GM23248 (cell line): ENCODE measurements at places on chromosomes 5 and 9. TPM values are rescaled to one million over a fixed set of nuclear protein-coding genes. Genes with fewer than 3 reads are reported as not detected.

The GRM6 gene
- not detected in 2 replicates for total RNA-seq

The FSD1L gene
- 1.3 and 2.7 TPM in 2 replicates for total RNA-seq

The FABP6 gene
- total RNA-seq = not detected in 2 replicates

The KIF12 gene
- not detected in 2 replicates for total RNA-seq

The SLC2A6 gene
- 10.1 and 12.0 TPM in 2 replicates for total RNA-seq

The GABRA1 gene
- not detected in 2 replicates for total RNA-seq

The ADAMTS2 gene
- total RNA-seq = 132 and 141 TPM in 2 replicates

The HTR4 gene
- total RNA-seq = not detected in 2 replicates

DNA sequence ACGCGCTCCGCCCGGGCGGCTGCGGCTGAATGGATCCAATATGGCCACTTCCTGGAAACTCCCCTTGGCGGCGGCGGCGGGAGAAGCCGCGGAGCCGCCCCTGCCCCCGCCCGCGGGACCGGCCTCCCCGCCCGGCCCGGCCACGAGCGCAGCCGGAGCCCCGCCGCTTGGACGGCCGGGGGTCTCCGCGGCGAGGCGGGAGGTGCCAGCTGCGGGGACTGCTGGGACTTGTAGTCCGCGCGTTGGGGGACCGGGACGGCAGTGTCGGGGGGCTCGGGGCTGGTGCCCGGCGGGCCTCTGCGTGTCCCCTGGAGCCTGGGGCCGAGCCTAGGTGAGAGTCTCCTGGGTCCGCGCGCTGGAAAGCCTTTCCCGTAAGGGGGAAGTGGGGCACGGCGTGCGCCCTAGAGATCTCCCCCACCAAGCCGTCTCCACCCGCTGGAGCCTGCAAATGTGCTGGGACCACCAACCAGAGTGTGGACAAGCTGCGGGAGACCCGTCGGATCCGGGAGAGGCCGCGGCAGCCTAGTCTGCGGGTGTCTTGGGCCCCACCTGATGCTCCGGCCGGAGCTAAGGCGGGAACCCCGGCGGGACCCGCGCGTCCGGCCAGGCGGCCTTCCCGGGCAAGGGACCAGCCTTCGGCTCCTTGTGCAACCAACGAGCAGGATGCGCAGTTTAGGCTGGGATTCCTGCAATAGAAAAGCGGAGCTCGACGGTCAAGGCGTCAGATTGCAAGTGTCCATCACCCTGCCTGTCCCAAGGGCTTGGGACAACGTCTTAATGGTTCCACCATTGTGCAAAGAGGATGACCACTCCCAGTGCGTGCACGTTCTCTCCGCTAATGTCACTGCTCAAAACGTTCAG lies at the start of gene SEPTIN8:
Gene SEPTIN8 (minus strand): TSS at position 31 of the 861 bp plus-strand sequence. CDS start 102 bp downstream, outside the sequence.
- DNase-seq = peak; percentile 76

DNA sequence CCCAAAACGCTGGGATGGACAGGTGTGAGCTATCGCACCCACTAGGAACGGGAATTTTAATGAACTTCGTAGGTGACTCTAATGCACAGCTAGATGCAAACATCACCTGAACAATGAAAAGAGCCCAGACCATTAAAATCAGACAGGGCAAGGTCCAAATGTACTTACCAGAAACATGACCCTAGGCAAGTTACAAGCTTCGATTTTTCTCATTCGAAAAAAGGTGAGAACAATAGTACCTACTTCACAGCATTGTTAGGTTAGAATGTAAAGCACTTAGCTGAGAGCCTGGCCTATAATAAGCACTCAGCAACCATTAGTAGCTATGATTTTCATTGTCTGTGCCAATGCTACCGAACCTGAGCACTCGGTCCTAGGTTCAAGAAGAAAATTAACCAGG lies 5.8 kb upstream of the KLHL3 start:
- no peak for DNase-seq

DNA sequence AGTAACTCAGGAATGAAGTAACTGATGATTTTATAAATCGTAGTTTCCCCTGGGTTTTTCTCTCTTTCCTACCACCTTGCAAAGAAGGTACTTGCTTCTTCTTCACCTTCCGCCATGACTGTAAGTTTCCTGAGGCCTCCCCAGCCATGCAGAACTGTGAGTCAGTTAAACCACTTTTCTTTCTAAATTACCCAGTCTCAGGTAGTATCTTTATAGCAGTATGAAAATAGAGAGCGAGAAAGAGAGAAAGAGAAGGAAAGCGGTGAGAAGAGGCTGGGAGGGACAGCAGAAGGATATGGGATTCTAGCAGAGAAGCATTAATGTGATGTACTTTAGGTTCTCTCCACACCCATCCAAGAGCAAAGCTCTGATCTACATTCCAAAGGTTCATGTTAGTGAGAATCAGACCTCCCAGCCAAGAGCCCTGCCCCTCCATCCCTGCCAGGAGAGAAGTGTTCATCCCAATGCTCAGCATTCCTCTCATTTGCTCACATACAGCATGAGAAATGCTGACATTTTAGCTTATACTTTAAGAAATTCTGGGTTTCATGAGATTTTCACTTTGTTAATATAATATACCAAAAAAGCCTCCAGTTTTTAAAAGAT lies 185.0 kb upstream of the PTGER4 start:
- peak; percentile 9 for DNase-seq

DNA sequence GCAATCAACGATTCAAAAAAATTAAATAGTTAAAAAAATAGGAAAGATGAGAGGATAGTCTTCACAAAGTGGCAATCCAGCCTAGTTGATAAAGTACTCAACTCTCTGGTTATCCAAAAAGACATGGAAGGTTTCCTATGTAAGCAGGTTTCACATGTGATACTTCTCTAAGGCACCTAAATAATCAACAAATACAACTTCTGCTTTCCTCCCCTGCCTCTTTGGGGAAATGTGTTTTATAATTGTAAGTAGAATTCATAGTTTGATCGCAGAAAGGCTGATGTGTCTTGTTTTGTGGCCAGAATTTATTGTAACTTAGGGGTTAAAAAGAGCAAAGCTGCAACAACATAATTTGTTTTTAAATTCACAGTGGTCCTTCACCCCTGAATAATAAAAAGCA lies 855.5 kb upstream of the DMAC1 start:
- DNase-seq = no peak

GRCh38 chr5:179798771-179799643 lies 5.2 kb downstream of the LTC4S start:
- DNase-seq = no peak

DNA sequence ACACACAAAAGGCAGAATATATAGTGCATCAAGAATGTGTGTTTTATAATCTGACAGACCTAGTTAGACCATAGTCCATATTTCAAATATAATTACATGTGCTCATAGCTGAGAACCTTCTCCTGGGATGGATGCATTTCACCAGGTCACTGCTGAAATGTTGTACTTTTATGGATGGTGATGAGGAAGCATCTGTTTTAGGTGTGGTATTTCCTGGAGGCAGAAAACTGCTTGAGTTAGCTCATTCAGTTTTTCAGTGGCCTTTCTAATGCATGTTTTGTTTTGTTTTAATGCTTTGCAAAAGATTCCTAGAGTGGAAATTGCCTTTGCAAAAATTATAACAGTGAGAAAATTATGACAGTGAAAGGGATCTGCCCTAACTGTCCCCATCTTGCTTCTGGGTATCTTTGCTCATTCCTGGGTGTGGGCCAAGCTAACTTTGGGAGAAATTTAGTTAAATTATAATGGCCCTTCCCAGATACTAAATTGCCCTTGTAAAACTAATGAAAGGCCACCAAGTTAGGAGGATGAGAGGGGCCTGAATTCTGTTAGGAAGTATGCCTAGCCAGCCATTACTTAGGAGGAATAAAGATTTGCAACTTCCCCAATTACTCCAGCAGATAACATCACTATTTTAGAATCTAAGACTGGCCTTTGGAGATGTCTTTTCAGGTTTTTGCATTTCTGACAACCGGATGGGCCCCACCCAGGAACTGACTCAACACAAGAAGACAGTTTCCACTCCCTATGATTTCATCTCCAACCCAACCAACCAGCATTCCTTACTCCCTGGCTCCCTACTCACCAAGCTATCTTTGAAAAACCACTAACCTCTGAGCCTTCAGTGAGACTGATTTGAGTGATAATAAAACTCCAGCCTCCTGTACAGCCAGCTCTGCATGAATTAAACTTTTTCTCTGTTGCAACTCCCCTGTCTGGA lies 7.0 kb upstream of the IL12B start:
- DNase-seq = peak; percentile 84

DNA sequence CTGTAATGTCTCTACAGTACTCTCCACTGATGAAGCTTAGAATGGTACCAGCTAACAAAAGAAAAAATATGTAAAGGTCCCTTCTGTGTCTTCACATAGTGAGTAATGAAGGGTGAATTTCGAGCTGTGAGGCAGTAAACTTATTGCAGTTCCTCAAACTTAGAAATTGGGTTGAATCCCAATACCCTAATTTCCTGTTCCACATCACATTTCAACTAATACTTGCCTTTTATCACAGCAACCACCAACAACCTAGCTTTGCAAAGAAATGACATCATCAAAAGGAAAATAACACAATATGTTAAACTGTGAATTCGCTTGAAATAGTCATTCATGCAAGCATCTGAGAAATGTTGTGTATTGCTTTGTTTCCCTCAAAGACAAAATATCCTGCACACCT lies 9.4 kb upstream of the TNFAIP8 start:
- no peak for DNase-seq

DNA sequence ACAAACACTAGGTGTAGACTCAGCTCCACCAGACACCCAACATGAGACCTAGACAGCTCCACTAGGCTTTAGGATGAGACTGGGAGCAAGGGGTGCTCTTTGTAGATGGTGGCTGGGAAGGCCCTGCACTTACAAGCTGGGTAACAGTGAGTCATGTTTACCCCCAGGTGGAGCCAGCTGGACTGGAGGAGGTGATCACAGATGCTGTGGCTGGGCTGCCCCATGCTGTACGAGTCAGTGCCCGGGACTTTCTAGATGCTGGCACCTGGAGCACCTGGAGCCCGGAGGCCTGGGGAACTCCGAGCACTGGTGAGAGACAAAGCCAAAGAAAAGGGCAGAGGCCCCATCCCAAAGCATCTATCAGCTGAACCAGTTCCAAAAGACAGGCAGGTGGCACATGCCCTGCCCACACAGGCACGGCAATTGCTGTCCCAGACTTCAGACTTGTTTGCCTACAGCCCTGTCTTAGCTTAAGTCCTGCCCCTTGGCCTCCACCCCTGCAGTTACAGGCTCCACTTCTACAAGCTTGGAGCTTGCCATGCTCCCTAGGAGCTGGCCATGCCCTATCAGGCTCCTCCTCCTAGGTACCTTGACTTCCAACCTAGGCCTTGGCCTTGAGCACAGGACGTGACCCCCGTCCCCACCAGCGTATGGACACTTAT lies 2.7 kb downstream of the CCL27 start:
- no peak for DNase-seq
